Cortex of kidney (tissue), 1 donor: ENCODE measurements at places on chromosomes 1 and 21.

DNA sequence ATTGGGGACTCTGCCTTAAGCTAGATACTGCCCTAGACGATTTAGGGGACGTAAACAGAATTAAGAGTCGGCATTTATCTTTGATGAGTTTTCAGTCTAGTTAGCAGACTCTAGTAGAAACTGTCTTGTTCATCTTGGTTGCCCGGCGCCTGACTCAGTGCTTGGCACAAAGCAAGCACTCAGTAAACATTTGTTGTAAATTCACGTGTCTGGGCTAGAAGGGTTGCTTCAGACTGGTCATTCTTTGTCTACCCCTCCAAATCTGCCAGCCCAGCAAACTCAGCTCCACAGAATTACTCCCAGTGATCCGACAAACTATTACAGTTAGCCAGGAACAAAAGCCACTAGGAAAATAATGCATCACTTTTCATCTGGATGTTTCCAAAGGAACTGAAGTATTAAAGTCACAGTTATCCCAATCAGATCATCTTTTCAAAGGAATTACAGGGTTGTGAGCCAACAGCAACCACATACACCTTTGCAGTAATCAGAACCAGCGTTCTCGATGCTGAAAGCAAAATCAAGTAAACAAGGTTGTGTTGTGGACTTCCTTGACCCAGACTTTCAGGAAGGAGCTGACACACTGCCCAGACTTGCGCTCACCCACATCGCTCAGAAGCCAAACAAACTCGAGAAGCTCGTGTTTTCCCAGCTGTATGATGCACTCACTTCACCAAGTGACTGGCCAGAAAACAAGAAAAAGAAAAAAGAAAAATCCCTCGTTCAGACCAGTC lies 66.5 kb upstream of the GADD45A start:
- no peak for DNase-seq

DNA sequence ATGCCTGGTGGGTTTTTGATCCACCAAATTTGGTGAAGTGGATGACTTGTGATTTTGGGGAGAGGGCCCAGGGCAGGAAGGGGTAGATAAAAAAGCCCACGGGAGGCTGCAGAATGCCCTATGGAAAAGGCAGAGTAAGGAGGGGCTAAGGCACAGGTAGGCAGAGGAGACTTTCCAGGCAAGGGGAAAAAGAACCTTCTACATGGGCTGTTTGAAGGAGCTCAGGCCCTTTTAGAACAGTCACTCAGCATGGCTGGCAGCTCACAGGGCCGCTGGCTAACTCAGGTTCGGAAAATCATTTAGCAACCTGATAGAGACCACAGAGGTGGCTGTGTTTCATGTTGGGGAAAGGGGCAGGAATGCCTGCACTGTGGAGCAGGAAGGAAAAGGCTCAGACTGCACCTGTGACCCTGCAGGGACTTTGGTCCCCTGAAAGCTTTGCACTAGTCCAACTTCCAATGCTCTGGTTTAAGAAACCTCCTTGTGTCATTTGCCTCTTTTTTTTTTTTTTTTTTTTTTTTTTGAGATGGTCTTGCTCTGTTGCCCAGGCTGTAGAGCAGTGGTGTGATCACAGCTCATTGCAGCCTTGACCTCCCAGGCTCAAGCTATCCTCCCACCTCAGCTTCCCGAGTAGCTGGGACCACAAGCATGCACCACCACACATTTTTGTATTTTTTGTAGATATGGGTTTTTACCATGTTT lies 58.5 kb upstream of the ENAH start:
- DNase-seq = no peak

GRCh38 chr1:228990906-228991569 lies 255.8 kb downstream of the RHOU start:
- DNase-seq = no peak

- DNase-seq = no peak
These were observed 21.6 kb downstream of the LAMB3 start for GRCh38 chr1:209630383-209631225.

- no peak for DNase-seq
These were observed 373.8 kb downstream of the LMO4 start for GRCh38 chr1:87702455-87702854.

GRCh38 chr1:55854911-55855310 lies 639.7 kb upstream of the USP24 start:
- no peak for DNase-seq

DNA sequence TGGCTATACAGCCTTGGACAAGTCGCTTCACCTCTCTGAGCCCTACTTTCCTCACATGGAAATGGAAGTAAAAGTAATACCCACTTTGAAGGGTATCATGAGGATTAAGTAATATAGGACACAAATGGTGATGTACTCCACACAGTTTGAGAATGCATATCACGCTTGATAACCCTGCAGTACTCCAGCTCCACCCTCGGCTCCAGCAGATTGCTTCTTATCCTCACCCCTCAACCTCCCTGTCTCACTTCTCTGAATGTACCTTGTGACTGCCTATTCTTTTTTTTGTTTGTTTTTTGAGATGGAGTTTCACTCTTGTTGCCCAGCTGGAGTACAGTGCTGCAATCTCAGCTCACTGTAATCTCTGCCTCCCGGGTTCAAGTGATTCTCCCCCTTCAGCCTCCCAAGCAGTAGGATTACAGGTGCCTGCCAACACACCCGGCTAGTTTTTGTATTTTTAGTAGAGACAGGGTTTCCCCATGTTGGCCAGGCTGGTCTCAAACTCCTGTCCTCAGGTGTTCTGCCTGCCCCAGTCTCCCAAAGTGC lies 55.5 kb downstream of the LDLRAD2 start:
- DNase-seq = no peak

GRCh38 chr1:14741082-14741481 lies 142.6 kb downstream of the KAZN start:
- no peak for DNase-seq

DNA sequence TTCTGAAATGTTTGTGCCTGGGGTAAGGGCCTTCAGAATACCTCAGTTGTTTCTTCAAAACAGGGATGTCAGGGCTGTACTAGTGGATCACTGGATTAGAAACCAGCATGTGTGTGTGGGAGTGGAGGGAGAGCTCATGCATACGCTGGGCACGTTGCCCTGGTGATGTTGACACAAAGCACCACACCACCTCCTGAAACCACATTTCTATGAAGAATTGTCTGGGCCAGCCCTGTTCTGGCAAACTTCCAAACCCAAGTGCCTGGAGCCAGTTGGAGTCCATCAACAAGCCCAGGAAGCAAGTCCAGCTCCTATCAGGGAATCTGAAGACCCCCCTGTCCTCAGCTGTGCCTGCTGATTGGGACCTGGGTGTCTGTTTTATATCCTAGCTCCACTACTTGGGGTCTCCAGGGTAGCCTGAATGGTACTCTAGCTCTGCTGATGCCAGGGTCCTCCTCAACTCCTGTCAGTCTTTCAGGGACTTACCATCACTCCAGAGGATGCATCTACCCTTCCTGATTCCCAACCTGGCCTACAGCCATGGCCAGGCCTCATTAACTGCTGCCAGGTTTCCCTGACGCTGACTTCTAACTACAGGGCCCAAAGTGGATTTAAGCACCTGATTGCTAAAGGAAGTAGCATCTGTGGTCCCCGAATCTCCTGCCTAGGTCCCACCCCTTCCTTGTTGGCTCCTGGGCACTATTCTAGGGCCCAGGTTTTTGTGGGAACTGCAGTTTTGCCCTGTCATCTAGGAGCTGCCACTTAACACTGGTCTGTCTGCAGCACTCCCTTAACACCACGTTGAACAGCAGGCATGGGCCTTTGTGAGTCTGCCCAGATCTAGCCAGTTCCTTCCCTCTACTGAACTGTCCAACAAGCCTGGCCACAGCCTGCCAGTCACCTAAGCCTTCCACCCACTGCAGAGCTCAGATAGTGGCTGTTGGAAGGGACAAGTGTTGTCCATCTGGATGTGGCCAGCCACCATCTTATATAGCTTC lies 45.5 kb downstream of the LPAR3 start:
- no peak for DNase-seq

- DNase-seq = no peak
These were observed 10.0 kb upstream of the LRRC8D start for GRCh38 chr1:89810880-89811279.

- no peak for DNase-seq
These were observed 61.6 kb upstream of the ATP5PO start for GRCh38 chr21:33977017-33977720.

DNA sequence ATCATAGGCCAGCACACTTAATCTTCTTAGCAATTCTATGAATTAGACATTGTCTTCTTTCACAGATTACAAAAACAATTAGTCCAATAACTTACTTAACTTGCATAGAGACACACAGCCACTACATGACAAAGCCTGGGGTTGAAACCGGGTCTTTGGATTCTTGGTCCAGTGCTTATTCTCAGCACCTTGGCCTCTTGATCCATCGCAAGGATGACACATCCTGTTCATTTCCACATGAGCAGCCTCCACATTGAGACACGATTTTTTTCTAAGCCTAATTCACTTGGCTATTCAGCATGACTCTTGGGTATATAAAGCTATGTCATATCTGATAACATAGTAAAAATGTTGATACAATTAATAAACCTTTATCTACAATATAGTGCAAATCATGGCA lies 221.0 kb upstream of the FOXD3 start:
- no peak for DNase-seq

DNA sequence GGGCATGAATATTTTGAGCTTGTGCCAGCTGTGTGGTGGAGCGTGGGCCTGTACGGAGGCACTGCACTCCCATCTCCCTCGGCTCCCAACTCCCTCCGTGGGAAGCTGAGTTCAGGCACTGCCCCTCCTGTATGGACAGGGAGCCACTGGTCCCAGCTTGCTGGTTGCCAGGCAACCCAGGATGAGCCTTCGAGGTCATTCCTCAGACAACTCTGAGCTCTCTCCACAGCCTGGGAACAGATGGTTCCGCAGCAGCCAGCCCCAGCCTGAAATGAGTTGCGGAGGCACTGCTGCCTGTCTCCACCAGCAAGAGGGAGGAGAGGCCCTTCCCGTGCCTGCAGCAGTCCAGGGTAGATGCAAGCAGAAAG lies 58.4 kb upstream of the TENT5B start:
- DNase-seq = no peak
